ENCODE measurements at places on chromosomes 16 and 17.

DNA sequence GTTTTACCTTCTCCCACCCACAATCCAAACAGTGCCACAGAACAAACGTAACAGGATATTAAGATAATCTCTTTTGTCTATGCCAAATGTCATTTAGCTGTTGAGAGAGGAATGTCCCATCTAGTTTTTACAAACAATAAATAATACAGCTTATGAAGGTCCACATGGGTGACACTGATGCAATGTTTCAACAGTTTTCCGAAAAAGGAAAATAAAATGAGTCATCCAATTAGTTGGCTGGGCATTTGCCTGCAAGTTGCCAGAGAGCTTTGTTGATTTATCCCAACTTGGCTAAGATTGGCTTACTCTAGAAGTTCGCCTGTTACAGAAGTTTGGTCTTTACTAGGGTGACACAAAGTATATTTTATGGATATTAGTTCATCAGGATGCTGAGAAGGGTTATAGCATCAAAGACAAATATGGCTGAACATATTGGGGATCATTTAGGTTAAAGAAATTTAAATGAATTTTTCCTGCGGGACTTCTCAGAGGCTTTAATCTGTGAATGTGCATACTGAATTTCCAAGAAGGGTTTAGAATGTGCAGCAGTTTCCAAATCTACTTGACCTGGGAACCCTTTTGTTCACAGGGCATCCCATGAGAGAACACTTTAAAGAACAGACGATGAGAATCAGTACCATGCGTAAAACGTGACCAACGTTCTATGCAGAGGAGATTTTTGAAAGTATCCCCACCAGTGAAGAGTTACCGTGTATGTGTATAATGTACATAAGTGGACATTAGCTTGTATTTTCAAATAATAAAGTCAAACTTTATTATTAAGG, 73.1 kb downstream of the CDH13 start:
- peak; percentile 90 for DNase-seq

DNA sequence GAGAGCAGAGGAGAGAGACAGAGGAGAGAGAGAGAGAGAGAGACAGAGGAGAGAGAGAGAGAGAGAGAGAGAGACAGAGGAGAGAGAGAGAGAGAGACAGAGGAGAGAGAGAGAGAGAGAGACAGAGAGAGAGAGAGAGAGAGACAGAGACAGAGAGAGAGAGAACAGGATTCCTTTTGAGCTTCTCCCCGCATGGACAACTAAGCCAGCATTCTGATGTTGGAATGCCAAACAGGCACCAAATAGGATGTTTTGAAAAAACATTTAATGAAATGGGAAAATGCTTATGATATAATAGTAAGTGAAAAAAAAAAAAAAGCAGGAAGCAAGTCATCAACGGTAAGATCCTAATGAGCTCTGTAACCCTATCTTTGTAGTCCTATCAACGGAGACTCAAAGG, 60.7 kb downstream of the ARSG start:
- no peak for DNase-seq

DNA sequence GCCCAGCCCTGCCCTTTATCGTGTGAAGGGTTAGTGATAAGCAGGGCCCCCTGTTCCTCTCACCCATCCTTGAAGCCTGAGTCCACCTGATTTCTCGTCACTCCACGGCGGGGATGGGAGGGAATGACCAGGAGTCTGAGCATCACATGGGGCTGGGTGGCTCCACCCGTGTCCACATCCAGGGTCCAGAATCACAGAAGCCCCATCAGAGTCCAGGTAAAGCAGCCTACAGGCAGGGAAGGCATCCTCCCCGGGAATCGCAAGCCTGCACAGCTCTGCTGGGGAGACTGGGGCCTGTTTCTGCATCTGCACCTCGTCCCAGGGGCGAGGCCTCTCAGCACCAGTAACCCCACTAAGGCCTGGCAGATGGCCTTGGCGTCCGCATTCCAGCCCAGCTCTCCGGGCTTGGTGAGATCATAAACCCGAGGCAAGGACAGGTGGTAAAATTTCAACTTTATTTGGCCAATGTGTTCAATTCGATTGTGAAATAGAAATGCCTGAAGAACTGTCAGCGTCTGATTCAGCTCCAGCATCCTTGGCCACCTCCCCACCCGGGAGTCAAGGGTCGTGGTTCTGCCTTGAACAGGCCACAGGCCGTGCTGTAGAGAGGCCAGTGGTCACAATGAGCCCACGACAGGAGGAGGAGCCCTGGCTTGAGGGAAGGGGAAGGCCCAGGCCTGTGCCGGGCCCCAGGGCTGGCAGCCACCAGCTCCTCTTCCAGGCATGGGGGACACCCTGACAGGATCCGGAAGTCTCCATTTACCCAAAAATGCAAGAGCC, 8.1 kb upstream of the PPP1R27 start:
- DNase-seq = peak; percentile 49

DNA sequence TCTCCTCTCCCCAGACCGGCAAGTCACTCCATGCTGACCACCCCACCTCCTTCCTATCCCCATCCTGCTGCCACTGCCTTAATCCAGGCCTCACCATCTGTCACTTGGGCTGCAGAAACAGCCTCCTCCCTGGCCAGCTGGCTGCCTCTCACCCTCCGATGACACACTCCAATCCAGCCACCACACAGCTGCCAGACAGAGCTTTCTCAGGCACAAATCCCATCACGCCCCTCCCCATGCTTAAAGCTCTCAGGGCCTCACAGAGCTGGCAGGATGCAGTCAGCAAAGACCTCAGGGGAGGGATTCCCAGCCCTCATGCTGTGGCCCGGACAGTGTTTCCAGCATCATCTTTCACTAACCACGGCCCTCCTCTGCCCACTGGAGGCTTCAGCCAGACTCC, 13.7 kb downstream of the CAMKK1 start:
- DNase-seq = peak; percentile 85

DNA sequence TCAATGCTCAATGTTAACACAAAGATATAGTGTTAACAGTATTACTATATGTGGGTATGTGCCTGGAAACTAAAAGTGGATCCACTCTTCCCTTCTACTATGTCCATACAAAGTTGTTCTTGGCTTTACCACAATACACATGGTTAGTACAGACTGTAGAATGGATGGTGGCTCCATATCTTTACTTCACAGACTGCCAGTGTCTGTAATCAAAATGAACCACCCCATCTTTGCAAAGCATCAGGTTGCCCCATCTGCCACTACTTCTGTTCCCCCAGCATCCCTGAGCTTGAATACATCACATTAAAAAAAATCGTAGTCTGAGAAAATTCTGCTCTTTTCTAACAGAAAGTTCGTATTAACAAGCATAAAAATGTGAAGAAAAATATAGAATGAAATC, 30.0 kb downstream of the USP32 start:
- DNase-seq = no peak

DNA sequence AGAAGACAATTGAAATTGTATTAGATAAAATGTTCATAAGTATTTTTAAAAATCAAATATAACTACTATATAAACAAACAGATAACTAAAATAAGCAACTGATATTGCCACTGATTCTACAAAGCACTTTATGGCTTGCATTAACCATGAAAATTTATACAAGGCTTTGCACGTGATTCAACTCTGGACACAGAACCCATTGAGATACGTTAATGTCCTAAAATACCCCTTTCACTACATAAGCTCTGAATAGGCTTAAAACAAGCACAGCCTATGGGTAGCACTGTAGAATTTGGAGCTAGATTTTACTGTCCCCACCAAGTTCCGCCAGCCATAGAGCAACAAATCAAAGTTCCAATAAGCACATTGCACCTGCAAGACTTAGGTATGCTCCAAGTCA, 4.5 kb downstream of the ZNF652 start:
- no peak for DNase-seq

- DNase-seq = no peak
These were observed 30.1 kb downstream of the CD300LG start for GRCh38 chr17:43877031-43877430.

DNA sequence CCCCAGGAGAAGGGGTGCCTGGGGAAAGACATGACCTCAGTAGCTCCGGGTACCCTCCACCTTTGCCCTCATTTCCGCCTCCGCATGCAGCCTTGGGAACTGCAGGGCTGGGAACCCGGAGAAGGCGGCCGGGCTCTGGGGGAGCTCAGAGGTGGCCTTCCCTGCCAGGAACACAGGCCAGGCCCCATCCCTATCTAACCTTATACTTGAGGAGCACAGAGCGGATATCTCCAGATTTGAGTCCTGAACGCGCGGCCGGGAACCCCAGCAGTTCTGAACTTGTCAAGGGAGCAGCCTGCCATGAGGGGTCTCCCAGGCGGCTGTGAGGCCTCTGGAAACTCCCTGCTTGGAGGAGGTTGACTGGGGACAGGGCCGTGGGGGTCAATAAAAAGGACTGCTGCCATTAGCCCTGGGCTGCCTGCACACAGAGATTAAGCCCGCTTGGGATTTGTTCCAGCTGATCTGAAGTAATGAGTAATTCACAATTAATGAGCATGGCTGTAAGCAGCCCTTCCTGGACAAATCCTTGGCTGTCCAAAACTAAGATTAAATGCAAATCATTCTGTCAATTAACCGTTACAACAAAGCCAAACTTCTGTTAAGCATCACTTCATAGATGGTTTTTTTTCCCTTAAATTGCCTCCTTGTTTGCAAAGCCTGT, 26.3 kb upstream of the METRNL start:
- peak; percentile 56 for DNase-seq

All from GM23248 (cell line).